Cortex of kidney (tissue), 1 donor: ENCODE measurements at places on chromosomes 12 and 14.

GRCh38 chr14:103623883-103624482, 5.0 kb upstream of the KLC1 start:
- DNase-seq: no peak

GRCh38 chr12:81270385-81270784, 192.5 kb downstream of the ACSS3 start:
- no peak for DNase-seq

GRCh38 chr14:88270776-88271175, 52.3 kb downstream of the KCNK10 start:
- DNase-seq: no peak

GRCh38 chr12:59929110-59929509, 333.3 kb downstream of the SLC16A7 start:
- no peak for DNase-seq

DNA sequence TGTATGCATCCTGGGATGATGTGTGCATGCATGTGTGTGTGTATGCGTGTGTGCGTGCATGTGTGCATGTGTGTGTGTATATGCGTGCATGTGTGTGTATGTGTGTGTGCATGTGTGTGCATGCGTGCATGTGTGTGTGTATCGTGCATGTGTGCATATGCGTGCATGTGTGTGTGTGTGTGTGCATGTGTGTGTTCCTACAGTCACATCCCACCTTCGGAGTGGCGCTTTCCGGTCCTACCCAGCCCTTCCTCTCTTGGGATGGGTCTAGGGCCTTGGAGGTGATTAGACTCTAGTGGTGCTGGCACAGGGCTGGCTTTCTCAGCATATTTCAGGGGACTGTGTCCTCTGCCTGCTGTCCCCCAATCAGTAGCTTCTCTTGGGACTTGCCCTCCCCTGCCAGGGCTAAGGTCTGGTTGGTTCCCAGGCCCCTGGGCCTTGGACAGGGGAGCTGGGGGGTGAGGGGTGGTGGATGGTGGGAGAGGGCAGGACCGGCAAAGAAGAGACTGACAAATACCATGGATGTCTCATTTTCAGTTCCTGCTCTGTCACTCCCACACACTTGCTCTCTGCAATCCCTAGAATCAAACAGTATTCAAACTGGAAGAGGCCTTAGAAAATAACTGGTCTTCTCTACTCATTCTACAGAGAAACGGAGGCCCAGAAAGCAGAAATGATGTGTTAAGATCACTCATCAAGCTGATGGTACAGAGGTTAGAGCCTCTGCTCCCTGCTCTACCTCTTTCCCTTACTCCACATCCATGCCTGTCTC, 21.9 kb upstream of the FAIM2 start:
- DNase-seq: no peak

- DNase-seq: no peak
Measured at GRCh38 chr12:46271863-46272262, 3.0 kb upstream of the SLC38A1 start.

DNA sequence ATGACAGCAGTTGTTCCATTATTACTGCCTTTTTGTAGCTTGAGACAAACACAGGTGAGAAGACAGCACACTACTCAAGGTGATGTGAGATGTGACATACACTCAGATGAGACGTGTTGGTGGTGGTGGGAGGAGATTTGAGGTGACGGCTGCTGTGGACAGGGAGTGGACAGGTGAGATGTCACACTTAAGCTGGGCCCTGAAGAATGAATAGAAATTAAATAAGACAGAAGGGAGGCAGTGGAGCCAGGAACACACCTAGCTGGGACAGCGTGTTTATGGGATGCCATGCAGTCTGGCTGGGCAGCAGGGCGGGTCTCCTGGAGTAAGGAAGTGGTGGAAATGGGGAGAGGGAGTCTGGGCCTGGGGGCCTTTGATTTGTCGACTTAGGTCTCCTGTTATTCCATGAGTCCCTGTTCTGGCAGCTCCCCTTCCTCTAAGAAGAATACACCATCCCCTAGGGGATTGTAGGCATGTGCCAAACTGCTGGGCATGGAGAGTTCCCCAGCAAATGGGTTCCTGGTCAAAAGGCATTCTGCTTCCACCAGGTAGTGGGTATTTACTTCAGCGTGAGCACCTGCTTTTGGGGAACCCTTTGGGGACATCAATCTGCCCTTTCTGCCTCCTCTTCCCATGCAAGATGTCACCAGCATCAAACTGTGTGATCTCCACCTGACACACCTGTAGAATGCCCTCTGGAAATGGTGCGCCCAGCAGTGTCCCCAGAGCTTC, 71.2 kb upstream of the ESRRB start:
- no peak for DNase-seq

GRCh38 chr12:52559979-52560378, 7.0 kb upstream of the KRT71 start:
- no peak for DNase-seq

- DNase-seq: no peak
Measured at GRCh38 chr12:19916974-19917373, 451.4 kb upstream of the PDE3A start.

DNA sequence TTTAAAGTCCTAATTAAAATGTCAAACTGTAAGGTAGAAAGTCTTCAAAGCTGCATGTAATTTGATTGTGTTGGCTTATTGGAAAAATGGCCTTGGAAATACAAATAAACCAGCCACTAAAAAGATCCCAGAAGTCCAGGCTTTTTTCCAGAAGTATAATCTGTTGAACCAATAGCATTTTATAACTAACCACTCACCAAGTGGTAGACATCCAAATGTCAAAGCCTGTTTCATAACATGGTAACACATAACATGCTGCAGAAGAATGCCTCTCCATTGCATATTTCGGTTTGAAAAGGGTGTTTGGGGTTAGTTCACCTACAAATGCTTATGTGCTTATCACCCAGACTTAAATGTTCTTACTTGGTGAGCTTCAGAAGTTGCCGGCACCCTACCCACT, 183.7 kb upstream of the DIO2 start:
- DNase-seq: no peak

GRCh38 chr12:107732365-107732764, 28.6 kb downstream of the PRDM4 start:
- no peak for DNase-seq

GRCh38 chr12:69022674-69023073, 89.7 kb upstream of the CPM start:
- DNase-seq: no peak

GRCh38 chr12:118851891-118852290, 129.4 kb upstream of the SRRM4 start:
- DNase-seq: no peak
